ENCODE measurements at places on chromosomes 6 and 20. TPM values are rescaled to one million over a fixed set of nuclear protein-coding genes. Genes with fewer than 3 reads are reported as not detected.

DNA sequence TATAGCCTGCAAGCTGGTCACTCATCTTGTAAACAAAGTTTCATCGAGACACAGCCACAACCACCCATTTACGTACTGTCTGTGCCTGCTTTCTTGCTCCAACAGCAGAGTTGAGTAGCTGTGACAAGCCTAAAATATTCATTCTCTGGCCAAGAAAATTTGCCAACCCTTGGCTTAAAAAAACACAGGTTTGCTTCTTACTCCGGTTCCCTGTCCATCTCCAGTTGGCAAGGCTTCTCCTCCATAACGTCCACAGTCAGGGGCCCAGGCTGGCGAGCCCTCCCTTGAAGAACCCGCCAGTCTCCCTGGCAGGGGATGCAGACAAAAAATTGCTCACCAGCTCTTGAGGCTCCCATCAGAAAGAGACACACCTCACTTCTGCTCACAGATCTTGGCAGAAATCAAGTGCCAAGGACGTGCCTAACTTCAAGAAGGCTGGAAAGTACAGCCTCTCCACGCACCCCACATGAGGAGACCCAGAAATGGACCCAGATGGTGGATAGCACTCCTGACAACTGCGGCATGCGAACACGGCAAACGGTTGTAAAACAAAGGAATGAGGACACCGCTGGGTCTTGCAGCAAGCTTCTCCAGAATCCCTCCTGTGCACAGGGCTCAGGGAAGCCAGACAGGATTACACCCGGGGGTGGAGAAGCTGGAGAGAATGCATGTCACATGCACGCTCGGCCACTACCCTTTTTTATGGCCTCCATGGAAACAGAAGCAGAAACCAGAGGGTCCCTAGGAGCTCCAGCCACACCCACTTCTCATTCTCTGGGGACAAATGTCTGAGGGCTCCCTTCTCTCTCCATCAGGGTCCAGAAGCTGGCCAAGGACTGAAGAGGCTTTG, 59.8 kb upstream of the SIRPA start:
- no peak overlapping the region for H3K4me3 ChIP-seq
- no peaks in the 10 kb centered on the region for H3K36me3 ChIP-seq
- H3K27ac ChIP-seq, result no peak overlapping the region
- no peaks in the 10 kb centered on the region for H3K4me1 ChIP-seq
- no peak for DNase-seq
- H3K27me3 ChIP-seq, result no peaks in the 10 kb centered on the region

- H3K4me3 ChIP-seq, result no peak overlapping the region
- DNase-seq, result no peak
- no peaks in the 10 kb centered on the region for H3K27me3 ChIP-seq
- no peak overlapping the region for H3K27ac ChIP-seq
- no peaks in the 10 kb centered on the region for H3K36me3 ChIP-seq
- H3K4me1 ChIP-seq, result no peaks in the 10 kb centered on the region
These were observed 75.1 kb downstream of the MYO6 start for GRCh38 chr6:75824160-75824559.

- DNase-seq, result no peak
- H3K4me3 ChIP-seq, result no peak overlapping the region
- no peaks in the 10 kb centered on the region for H3K36me3 ChIP-seq
- peaks cover 44% of the 10 kb centered on the region for H3K27me3 ChIP-seq
These were observed 100.9 kb upstream of the FOXP4 start for GRCh38 chr6:41445261-41445660.

DNA sequence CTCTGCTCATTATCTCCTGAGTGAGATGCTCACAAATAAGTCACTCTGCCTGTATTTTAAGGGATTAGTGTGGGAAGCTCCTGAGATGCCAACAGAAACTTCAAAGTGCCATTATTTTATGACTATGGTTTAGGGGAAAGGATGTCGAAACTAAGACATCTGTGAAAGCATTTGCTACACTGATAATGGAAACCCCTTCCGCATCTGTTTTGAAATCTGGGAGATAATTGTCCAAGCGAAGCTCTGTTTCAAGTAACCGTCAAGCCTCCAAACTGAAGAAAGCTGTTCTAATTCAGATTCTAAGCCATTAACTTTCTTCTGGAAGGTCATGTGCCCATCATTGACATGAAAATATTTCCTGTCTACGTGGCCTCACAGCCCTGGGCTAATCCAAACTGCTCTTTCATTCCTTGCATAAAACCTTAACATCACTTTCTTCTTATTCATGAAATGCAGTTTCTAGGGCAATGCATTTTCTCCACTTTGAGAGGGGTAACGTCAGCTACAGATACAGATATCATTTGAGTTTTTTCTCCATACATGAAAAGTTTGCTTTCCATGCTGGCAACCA, 932.0 kb downstream of the C6orf118 start:
- DNase-seq, result no peak
- no peaks in the 10 kb centered on the region for H3K36me3 ChIP-seq
- H3K4me1 ChIP-seq, result no peaks in the 10 kb centered on the region
- H3K4me3 ChIP-seq, result no peak overlapping the region
- H3K27me3 ChIP-seq, result no peaks in the 10 kb centered on the region
- no peak overlapping the region for H3K27ac ChIP-seq

GRCh38 chr20:24790746-24791283, 158.3 kb upstream of the CST7 start:
- no peak overlapping the region for H3K4me3 ChIP-seq
- H3K36me3 ChIP-seq, result no peaks in the 10 kb centered on the region
- no peak overlapping the region for H3K27ac ChIP-seq
- no peak for DNase-seq
- no peaks in the 10 kb centered on the region for H3K4me1 ChIP-seq

DNA sequence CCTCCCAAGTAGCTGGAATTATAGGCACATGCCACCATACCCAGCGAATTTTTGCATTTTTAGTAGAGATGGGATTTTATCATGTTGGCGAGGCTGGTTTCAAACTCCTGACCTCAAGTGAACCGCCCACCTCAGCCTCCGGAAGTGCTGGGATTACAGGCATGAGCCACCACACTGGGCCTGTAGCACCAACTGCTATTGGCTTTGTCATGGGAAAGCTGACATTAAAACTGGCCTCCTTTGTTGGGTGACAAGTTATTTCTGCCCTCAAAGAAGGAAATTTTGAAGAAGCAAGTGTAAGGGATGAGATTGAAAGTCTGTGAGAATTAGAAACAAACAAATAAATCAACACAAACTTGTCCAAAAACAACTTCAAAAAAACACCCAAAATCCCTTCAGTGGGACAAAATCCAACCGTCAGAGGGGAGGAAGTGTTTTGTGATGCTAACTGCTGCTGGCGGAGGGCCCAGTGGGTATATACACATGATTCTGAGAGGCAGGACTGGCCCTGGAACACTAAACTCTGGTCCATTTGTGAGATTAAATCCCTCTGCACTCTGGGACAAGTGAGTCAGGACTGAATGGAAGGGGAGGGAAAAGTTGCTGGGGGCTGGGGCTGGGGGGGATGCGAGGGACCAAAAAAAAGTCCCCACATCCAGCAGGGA, 87.5 kb upstream of the NAA20 start:
- DNase-seq, result no peak
- H3K4me3 ChIP-seq, result no peak overlapping the region
- no peaks in the 10 kb centered on the region for H3K27me3 ChIP-seq
- H3K36me3 ChIP-seq, result no peaks in the 10 kb centered on the region

GRCh38 chr6:169837529-169838250, 86.3 kb downstream of the ERMARD start:
- H3K27me3 ChIP-seq, result peaks cover 17% of the 10 kb centered on the region
- no peaks in the 10 kb centered on the region for H3K36me3 ChIP-seq
- DNase-seq, result no peak
- no peaks in the 10 kb centered on the region for H3K4me1 ChIP-seq

- no peaks in the 10 kb centered on the region for H3K4me1 ChIP-seq
- H3K27ac ChIP-seq, result no peak overlapping the region
- no peaks in the 10 kb centered on the region for H3K27me3 ChIP-seq
- no peak overlapping the region for H3K4me3 ChIP-seq
- no peaks in the 10 kb centered on the region for H3K36me3 ChIP-seq
- DNase-seq, result no peak
These were observed 15.3 kb upstream of the NINL start for GRCh38 chr20:25600632-25601031.

DNA sequence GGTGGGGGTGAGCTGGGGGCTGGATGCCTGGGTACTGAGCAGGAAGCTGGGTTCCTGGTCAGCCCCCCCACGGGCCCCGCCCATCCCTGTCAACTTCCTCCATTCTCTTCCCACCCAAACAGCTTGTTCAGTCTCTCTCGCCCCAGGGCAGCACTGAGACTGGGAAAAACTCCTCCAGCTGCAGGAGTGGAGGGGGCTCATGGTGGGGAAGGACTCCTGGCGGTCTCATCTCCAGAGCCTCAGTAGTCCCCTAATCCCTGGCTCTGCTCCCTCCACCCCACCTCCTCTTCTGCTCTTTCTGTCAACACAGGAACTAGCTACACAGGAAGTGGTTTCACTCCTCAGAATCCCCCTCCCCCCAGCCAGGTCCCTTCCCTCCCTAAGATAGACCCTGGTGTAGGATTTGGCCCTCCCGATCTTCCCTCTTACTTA, at the start of gene GPSM3:
GPSM3 (minus strand) TSS at position 36 of the 432 bp plus-strand sequence. CDS start 130 bp downstream, outside the sequence.
- peak within 1 kb of the TSS; percentile 97 for H3K4me3 ChIP-seq
- H3K27ac ChIP-seq, result peak within 1 kb of the TSS; percentile 93
- peaks cover 72% of the 10 kb centered on the region for H3K4me1 ChIP-seq
- peak; percentile 46 for DNase-seq
- no peaks in the 10 kb centered on the region for H3K27me3 ChIP-seq
- no peaks in the 10 kb centered on the region for H3K36me3 ChIP-seq

- no peak overlapping the region for H3K27ac ChIP-seq
- no peak overlapping the region for H3K4me3 ChIP-seq
- H3K4me1 ChIP-seq, result no peaks in the 10 kb centered on the region
- H3K36me3 ChIP-seq, result no peaks in the 10 kb centered on the region
These were observed 19.2 kb downstream of the SPTLC3 start for GRCh38 chr20:13028001-13028400.

- DNase-seq, result no peak
- no peak overlapping the region for H3K27ac ChIP-seq
- H3K4me1 ChIP-seq, result no peaks in the 10 kb centered on the region
- no peak overlapping the region for H3K4me3 ChIP-seq
- no peaks in the 10 kb centered on the region for H3K27me3 ChIP-seq
These were observed 117.4 kb downstream of the MAFB start for GRCh38 chr20:40571639-40572038.

GRCh38 chr6:85945459-85946185, 302.9 kb upstream of the SYNCRIP start:
- H3K4me3 ChIP-seq, result no peak overlapping the region
- no peaks in the 10 kb centered on the region for H3K4me1 ChIP-seq
- no peak for DNase-seq
- no peaks in the 10 kb centered on the region for H3K36me3 ChIP-seq

DNA sequence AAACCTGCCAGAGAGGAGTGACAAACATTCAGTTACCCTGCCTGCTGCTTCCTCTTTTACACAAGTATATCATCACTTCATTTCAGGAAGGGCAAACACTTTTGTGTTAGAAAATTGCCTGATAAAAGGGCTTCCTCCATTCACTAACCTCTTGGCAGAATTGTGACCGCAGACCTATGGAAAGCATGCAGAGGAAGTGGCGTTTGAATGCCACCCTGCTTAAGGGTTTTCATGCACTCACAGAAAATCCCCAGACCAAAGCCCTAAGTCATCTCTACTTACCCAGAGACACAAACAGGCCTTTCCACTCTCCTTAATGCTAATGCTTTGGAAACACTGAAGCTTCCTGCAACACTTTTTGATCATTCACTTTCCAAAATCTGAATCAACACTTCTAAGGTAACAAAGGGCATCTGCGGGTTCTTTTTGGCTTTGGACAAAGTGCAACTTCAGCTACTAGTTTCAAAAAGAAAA, 22.1 kb upstream of the RALGAPA2 start:
- DNase-seq, result peak; percentile 29
- H3K27me3 ChIP-seq, result peaks cover 3% of the 10 kb centered on the region
- H3K36me3 ChIP-seq, result no peaks in the 10 kb centered on the region
- no peak overlapping the region for H3K4me3 ChIP-seq
- H3K4me1 ChIP-seq, result peaks cover 10% of the 10 kb centered on the region

DNA sequence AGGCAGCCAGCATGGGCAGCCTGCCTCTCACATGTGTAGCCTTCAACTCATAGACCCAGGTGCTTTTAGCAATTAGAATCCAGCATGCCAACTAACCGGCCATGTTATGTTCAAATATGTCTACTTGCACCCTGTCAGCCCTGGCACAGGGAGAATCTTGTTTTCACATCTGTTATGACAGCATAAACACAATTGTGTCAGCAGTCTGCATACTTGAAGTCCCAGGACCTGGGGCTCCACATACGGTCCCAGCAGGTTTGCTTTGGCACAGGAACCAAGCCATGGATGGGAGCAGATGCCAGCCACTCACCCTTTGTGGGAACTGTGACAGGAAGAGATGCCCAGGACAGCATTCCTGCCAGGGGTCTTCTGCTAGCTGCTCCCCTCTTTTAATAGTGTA, 67.2 kb upstream of the SYNDIG1 start:
- H3K4me3 ChIP-seq, result no peak overlapping the region
- no peaks in the 10 kb centered on the region for H3K27me3 ChIP-seq
- peaks cover 14% of the 10 kb centered on the region for H3K4me1 ChIP-seq
- H3K36me3 ChIP-seq, result no peaks in the 10 kb centered on the region
- no peak overlapping the region for H3K27ac ChIP-seq
- no peak for DNase-seq

DNA sequence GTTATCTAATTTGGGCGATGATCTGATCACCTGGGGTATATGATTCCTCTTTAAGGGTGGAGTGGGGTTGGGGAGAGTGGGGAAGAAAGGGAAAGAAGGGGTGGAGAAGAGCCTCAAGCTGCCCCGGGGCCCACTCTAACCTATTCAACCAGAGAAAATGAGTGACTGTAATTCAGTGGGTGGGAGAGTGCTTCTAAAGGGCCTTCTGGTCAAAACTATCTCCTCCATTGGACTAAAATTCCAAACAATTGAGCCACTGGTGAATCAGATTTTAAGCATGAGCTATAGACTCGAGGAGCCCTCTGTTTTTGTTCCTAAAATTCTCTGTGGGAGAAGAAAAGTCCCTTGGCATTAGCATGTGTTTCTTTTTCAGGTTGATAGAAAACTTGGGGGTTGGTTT, 296.8 kb downstream of the CLIC5 start:
- no peaks in the 10 kb centered on the region for H3K36me3 ChIP-seq
- H3K27me3 ChIP-seq, result peaks cover 1% of the 10 kb centered on the region
- H3K27ac ChIP-seq, result no peak overlapping the region
- no peaks in the 10 kb centered on the region for H3K4me1 ChIP-seq

The POPDC3 gene
- not detected for total RNA-seq

The NR2E1 gene
- not detected for total RNA-seq

The SYTL3 gene
- total RNA-seq, result 35.5 TPM

The C6orf132 gene
- 0.10 TPM for total RNA-seq

The RSPH3 gene
- total RNA-seq, result 2.6 TPM

The SEL1L2 gene
- total RNA-seq, result not detected

The OR2J3 gene
- not detected for total RNA-seq

The PCMTD2 gene
- total RNA-seq, result 156 TPM
